ENCODE measurements at places on chromosomes 2 and 18. TPM values are rescaled to one million over a fixed set of nuclear protein-coding genes. Genes with fewer than 3 reads are reported as not detected.
A peak's percentile ranks its signal among the peaks of the same experiment; 100 is the strongest.

- no peaks in the 10 kb centered on the region for H3K27me3 ChIP-seq
- H3K4me1 ChIP-seq, result peaks cover 14% of the 10 kb centered on the region
- peaks cover 45% of the 10 kb centered on the region for H3K36me3 ChIP-seq
- H3K27ac ChIP-seq, result peak overlapping the region; percentile 55
- DNase-seq, result peak; percentile 66
Observed at GRCh38 chr2:9498210-9498609, 23.9 kb downstream of the IAH1 start.

DNA sequence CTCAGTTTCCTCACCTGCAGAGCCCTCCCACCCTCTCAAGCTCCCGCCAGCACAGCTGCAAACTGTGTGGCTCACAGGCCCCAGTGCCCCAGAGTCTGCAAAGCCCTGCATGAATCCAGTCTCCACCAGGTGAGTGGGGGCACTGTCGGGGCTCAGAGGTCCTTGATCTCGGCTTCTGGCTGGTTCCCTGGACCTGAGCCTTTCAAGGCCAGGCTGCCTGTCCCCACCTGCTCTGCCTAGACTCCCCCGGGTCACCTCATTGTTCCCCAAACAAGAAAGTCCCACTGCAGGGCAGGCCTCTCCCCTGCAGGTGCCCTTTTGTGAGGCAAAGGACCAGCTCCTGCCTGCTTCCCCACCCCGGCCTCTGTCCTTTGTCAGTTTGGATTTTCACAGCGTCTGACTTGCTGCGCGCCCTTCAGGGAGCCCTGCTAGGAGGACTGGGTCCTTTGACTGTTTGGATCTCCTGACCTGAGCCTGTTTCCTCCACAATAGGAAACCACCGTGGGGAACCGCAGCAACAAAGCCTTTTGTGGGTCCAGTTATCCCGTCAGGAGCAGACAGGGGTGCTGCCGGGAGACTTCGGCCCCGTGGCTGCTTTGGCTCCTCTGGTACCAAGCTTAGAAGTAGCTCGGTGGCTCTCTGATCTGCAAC, 200.5 kb upstream of the HDAC4 start:
- H3K36me3 ChIP-seq, result no peaks in the 10 kb centered on the region
- no peak overlapping the region for H3K27ac ChIP-seq

GRCh38 chr18:44807766-44808165, 127.1 kb downstream of the SETBP1 start:
- no peak overlapping the region for H3K4me3 ChIP-seq
- no peaks in the 10 kb centered on the region for H3K27me3 ChIP-seq
- no peaks in the 10 kb centered on the region for H3K4me1 ChIP-seq
- DNase-seq, result no peak
- no peak overlapping the region for H3K27ac ChIP-seq
- H3K36me3 ChIP-seq, result no peaks in the 10 kb centered on the region

DNA sequence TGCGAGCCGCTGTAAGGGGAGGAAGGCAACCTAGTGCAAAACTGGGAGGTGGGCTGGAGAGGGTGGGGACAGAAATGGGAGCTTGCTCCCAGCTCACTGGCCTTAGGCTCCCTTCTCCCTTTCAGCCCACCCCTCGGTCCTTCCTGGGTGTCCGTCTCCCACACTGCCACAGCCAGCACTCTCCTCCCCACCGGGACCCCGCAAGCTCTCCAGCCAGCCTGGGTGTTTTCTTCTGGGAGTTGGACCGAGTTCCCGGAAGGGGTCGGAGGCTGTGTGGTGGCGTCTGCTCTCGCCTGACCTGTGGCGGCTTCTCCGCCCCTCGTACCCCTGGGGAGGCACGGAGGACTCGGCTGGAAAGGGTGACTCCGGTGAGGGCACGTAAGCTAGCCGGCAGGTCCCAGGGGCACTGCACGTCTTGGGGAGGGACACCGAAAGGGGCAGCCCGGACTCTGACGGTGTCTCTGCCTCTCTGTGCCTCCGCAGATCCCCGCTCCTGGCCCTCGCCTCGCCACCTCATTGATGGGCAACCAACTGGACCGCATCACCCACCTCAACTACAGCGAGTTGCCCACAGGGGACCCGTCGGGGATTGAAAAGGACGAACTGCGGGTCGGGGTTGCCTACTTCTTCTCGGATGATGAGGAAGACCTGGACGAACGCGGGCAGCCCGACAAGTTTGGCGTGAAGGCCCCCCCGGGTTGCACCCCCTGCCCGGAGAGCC, 1.1 kb downstream of the LRATD1 start:
- DNase-seq, result peak; percentile 69
- no peaks in the 10 kb centered on the region for H3K36me3 ChIP-seq
- H3K27ac ChIP-seq, result no peak overlapping the region
- peaks cover 8% of the 10 kb centered on the region for H3K4me1 ChIP-seq
- no peak overlapping the region for H3K4me3 ChIP-seq

GRCh38 chr2:68454719-68455118, 12.4 kb downstream of the FBXO48 start:
- H3K27me3 ChIP-seq, result no peaks in the 10 kb centered on the region
- H3K4me1 ChIP-seq, result peaks cover 18% of the 10 kb centered on the region
- no peak overlapping the region for H3K4me3 ChIP-seq

- H3K36me3 ChIP-seq, result peaks cover 9% of the 10 kb centered on the region
- H3K27me3 ChIP-seq, result no peaks in the 10 kb centered on the region
- DNase-seq, result no peak
- peaks cover 52% of the 10 kb centered on the region for H3K4me1 ChIP-seq
- H3K27ac ChIP-seq, result peak overlapping the region; percentile 85
- H3K4me3 ChIP-seq, result no peak overlapping the region
Observed at GRCh38 chr2:223956300-223956699, 963 bp upstream of the MRPL44 start.

DNA sequence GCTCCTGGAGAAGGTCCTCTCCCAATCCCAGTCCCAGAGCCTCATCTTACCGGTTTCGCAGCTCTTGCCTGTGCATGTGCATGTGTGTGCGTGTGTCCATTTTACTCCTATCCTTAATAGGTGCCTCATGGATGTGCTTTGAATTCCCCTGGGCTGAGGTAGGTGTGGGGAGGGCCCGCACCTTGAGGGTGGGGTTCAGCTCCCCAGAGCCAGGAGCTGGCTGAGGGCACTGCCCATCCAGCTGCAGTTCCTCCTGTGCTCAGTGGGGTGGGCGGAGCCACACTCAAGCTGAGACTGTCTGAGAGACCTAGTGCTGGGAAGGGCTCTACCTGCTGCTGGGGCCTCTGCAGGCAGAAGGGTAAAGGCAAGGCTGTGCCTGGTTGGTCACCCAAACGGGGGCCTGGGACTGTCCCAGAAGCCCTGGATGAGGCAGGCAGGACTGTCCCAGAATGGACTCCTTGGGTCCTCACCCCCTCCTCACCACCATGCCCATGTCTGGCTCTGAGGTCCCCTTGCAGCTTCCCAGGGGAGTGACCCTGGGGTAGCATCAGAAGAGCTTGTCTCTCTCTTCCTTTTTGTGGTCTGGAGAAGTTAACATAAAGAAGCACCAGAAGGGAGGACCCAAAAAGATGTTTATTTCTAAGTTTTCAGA, 8.9 kb downstream of the GDF7 start:
- no peak overlapping the region for H3K4me3 ChIP-seq
- DNase-seq, result peak; percentile 79
- peaks cover 11% of the 10 kb centered on the region for H3K4me1 ChIP-seq
- H3K27ac ChIP-seq, result no peak overlapping the region
- H3K27me3 ChIP-seq, result peaks cover 32% of the 10 kb centered on the region

- H3K4me1 ChIP-seq, result peaks cover 18% of the 10 kb centered on the region
- peak overlapping the region; percentile 82 for H3K27ac ChIP-seq
- DNase-seq, result peak; percentile 62
- H3K27me3 ChIP-seq, result peaks cover 34% of the 10 kb centered on the region
- H3K36me3 ChIP-seq, result no peaks in the 10 kb centered on the region
Observed at GRCh38 chr2:111072220-111072871, 48.4 kb upstream of the BCL2L11 start.

DNA sequence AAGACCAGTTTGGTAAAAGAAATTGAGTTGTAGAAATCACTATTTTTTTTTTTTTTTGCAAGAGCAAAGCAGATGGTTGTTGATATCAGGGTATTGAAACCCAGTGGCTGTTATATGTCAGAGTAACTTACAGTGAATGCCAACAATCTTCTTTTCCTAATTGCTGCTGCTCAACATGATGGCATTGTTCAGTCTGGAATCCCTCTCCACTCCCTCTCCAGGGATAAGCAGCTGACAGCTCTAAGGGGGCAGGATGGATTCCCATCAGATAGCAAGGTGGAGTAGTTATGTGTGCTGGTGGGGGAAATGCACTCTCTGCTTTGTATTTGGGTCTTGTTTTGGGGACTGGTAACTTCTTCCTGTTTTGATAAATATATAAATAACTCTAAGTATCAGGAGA, 200.0 kb downstream of the PIK3C3 start:
- H3K36me3 ChIP-seq, result no peaks in the 10 kb centered on the region
- no peak overlapping the region for H3K4me3 ChIP-seq
- H3K27me3 ChIP-seq, result no peaks in the 10 kb centered on the region
- peak; percentile 37 for DNase-seq
- no peak overlapping the region for H3K27ac ChIP-seq

DNA sequence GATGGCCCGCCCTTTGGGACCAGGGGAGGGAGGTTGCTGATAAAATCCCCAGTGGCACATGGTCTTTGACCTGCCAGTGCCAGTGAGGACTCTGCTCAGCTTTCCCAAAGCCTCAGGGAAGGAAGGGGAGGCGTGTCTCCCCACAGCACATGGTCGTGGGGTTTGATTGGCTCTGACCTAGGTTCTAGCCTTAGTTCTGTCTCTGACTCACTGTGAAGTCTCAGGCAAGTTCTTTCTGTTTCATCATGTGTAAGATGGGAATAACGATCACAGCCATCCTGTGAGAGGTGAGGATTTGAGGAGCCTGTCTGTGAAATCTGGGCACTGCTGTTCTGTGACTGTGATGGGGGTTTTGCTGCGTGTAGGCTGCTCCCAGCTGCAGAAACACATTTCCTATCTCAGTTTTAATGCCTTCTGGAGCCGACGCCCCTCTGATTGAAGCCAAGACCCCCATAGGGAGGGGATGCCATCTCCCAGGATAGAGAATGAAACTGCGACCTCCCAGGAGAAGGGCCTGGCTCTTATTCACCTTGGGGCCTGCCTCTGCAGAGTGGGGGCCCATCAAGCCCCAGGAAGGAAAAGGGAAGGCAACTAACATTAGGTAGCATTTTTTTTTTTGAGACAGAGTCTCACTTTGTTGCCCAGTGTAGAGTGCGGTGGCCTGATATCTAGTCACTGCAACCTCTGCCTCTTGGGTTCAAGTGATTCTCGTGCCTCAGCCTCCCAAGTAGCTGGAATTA, 84.0 kb downstream of the DDX1 start:
- no peak overlapping the region for H3K4me3 ChIP-seq
- H3K27me3 ChIP-seq, result no peaks in the 10 kb centered on the region
- H3K4me1 ChIP-seq, result no peaks in the 10 kb centered on the region
- DNase-seq, result no peak

DNA sequence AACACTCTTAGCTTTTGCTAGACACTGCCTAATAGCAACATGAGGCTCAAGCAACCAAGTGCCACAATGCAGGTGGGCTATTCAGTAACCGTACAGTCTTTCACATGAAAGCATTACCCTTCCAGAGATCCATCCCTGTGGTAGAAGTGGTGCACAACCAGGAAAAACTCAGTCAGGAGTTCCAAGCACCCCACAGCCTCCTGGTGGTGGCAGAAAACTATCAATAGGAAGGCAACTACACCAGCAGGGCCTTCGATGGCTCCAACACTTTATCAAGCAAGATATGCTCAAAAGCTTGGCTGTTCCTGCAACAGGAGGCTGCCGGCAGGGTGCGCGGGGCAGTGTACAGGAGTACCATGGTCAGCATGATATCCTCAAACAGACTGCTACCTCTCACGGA, 176.1 kb upstream of the DLGAP1 start:
- H3K4me1 ChIP-seq, result no peaks in the 10 kb centered on the region
- peak; percentile 11 for DNase-seq
- H3K4me3 ChIP-seq, result no peak overlapping the region
- no peaks in the 10 kb centered on the region for H3K27me3 ChIP-seq
- H3K36me3 ChIP-seq, result no peaks in the 10 kb centered on the region
- no peak overlapping the region for H3K27ac ChIP-seq

DNA sequence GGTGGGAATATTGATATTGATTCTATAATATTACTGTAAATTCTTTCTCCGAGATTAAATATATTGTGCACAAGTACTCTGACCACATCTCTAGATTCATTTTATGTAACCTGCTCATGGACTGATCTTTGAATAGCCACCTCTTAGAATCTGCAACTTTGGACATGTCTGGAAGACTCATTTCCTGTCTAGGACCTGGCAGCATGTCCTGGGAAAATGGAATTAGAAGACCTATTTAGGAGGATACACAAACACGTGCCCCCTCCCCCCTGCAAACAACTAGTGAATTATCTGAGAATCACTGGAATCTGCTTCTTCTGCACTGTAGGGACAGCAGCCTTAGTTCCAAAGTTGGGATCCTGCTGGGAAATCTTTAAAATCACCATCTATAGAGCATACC, 94.1 kb downstream of the UBE2E3 start:
- H3K27me3 ChIP-seq, result no peaks in the 10 kb centered on the region
- H3K36me3 ChIP-seq, result no peaks in the 10 kb centered on the region
- DNase-seq, result no peak
- H3K4me1 ChIP-seq, result peaks cover 39% of the 10 kb centered on the region
- H3K27ac ChIP-seq, result no peak overlapping the region

DNA sequence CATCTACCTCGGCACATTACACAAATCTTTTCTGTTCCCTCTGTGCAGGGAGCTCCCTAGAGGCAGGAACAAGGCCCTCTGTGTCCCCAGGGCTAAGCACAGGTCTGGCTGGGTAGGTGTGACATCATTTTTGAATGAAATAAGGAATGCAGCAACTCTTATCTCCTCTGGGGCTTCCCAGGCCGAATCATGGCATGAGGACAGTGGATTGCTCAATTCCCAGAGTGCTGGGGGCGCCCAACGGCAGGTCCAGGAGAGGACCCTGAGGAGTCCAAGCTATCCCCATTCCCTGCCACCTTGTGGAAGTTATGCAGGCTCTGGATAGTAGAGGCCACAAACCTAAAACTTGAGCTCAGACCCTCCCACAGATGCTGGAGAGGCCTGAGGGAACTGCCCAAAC, 158.0 kb upstream of the RAB6C start:
- no peaks in the 10 kb centered on the region for H3K36me3 ChIP-seq
- H3K4me1 ChIP-seq, result no peaks in the 10 kb centered on the region
- DNase-seq, result no peak
- H3K4me3 ChIP-seq, result no peak overlapping the region

DNA sequence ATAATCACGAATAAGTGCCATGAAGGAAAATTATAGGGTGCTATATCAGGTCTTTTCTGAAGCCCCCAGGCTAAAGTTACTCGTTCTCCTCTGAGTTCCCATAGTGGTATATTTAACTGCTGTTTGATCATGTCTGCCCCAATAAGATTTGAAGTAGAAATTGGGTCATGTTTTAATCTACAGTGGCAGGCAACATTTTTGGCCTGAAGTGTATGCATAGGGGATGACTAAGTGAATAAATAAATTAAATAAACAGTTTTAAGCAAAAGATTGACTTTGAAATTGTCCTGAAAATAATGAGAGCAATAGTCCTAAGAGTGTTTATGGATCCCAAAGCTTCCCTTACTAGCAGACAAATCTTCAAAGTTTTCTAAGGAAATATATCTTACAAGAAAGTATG, 500.9 kb downstream of the TNS1 start:
- no peak overlapping the region for H3K4me3 ChIP-seq
- H3K36me3 ChIP-seq, result no peaks in the 10 kb centered on the region

DSG1 gene
- total RNA-seq, result not detected

TMEM17 gene
- 3.3 TPM for total RNA-seq

SNORC gene
- total RNA-seq, result 0.72 TPM

RIT2 gene
- total RNA-seq, result not detected

CERKL gene
- not detected for total RNA-seq

EPB41L3 gene
- 0.88 TPM for total RNA-seq

SKOR2 gene
- total RNA-seq, result not detected

RGPD4 gene
- not detected for total RNA-seq

All from osteoblast (primary cell).